Activated T-cell treated with anti-CD3 and anti-CD28 coated beads, Interleukin-2, amount 50 U/mL, for 24 hours (primary cell): ENCODE measurements at places on chromosomes 1 and 21.

DNA sequence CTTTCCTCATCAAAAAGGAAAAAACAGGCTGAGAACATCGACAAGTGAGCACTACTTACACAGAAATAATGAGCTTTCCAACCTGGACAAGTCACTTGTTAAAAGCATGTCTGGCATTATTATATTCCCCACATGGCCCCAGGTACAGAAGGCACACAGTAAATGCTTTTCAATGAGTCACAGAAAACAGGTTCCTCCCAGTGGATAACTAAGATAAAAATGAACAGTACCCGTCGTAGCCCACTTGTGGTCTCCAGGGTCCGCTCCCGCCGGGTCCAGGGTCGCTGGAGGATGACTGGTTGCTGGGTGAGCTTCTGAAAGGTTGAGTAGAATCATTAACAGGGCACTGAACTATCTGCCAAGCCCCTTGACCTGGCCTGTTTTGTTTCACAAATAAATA lies 186.6 kb downstream of the SIPA1L2 start:
- no peak for DNase-seq

GRCh38 chr1:35577071-35577998 lies 4.2 kb downstream of the TFAP2E start:
- peak; percentile 75 for DNase-seq

DNA sequence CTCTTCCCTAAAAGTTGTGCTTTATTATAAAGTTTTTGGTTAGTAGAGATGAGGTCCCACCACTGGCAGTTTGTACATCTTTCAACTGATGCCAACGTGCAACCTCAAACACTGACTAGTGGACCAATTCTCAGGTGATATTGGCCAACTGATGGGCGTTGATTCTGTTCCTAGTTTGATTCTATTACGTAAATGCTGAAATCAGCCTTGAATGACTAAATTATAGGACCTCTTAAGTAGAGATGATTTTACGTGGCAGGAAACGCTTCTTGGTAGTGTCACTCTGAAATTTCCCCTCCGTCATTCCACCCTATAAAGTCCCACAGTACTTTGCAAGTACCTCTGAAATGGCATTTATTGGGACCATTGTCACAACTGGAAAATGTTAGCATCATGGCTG lies 8.8 kb upstream of the FNDC7 start:
- no peak for DNase-seq

DNA sequence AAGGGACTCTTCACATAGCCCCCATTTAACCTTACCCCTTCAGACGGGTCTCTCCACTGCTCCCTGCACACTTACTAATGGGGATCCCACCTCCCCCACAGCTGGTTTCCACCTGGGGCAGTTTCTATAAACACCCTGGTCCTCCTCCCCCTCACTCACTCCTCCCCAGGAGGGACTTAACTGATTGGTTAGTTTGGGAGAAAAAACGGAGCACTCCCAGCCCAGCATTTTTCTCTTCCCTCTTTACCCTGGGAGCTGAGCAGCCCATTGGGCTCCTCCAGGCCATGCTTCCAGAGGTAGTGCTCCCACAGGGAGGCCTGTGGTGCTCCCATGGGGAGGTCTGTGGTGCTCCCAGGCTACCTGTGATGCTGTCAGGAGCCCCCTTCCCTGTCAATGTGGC lies 93.7 kb downstream of the MIS18A start:
- DNase-seq: no peak

- no peak for DNase-seq
Measured at GRCh38 chr1:161869291-161869690, 103.2 kb downstream of the ATF6 start.
